ENCODE measurements at places on chromosomes 3 and 15.
A peak's percentile ranks its signal among the peaks of the same experiment; 100 is the strongest.

GRCh38 chr15:29024662-29025061 is 138.9 kb downstream of the APBA2 start:
- DNase-seq: no peak

GRCh38 chr15:83248151-83249029 is 36.1 kb downstream of the BNC1 start:
- DNase-seq: peak; percentile 68

DNA sequence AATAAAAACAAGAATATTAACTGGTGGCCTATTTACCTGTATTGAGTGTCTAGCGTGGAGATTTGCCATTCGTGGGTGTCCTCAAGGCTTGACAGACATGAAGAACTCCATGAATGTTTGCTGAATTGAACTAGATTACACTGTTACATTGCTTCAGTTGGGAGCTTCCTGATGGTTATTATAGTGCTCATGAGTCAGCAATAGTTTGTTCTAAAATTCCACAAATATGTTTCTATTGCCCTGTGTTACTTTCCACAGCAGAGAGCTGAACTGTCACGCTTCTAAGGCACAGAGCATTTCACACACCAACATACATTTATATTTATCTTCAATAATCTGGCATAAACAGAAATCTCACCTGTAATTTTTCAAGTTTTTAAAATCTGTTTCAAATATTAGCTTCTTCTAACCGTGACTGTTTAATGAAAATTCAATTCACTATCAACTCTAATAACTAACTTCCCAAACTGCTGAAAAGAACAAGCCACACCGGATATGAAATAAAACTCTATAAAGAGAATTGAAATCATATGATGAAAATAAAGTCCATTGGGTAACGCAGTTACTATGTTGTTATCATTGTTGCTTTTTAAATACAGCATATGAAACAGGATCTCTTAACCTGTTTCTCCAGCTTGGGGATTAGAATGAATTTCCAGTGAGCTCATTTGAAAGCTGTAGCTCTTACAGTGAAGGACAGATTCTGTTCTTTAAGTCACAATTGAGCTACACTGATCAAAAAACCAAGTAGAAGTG is 61.2 kb upstream of the MCF2L2 start:
- DNase-seq: peak; percentile 19

GRCh38 chr15:56249092-56249491 is 5.4 kb upstream of the RFX7 start:
- DNase-seq: peak; percentile 68

- no peak for DNase-seq
Observed at GRCh38 chr3:169288553-169288952, 375.0 kb downstream of the MECOM start.

GRCh38 chr15:72306211-72306785 is 13.7 kb downstream of the CELF6 start:
- peak; percentile 32 for DNase-seq

- no peak for DNase-seq
Observed at GRCh38 chr3:171991166-171991565, 48.2 kb upstream of the FNDC3B start.

- no peak for DNase-seq
Observed at GRCh38 chr3:139982404-139982803, 47.4 kb downstream of the CLSTN2 start.

DNA sequence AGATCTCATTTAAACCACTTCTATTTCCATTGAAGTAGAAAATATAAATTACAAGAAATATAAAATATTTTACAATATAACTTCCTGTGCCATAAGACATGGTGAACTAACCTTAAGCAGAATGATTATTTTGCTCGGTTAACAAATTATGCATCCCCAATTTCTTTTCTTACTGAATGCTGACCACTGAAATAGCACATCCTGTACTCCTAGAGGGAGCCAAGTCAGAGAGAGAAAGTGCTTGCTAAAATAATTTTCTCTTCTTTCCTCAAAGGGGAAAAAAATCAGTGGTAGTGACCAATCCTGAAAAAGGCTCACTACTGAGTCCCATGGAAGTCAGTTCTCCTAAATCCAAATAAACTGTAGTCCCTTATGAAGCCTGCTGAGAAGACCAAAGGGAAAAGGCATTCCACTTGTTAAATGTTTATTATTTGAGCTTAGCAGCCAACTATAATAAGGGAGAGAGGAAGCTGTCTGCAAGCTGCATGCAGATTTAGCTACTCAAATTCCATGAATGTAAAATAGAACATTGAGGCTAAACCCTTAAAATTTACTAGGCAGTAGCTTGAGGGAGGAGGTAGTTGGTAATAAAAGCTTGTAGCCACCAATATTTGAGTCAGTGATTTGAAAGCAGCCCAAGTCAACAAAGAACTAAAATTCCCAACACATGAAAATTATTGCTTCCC is 33.1 kb downstream of the CEP152 start:
- DNase-seq: no peak

DNA sequence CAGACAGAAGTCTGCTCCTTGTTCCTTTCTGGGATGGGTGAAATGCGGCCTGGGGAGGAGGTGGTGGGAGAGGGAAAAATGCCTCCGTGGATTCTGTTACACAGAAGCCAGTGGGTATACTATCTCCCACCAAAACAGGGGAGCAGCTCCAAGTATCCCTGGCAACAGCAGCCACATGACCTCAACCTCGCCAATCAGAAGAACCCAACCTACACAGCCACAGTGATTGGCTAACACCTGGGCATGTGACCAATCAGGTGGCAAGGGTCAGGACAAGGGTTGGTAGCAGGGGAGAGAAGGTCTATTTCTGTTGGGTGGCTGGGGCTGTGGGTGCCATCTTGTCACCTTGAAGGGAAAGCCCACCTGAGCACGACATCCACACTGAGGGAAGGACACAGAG is 9.1 kb upstream of the ACAD9 start:
- no peak for DNase-seq

DNA sequence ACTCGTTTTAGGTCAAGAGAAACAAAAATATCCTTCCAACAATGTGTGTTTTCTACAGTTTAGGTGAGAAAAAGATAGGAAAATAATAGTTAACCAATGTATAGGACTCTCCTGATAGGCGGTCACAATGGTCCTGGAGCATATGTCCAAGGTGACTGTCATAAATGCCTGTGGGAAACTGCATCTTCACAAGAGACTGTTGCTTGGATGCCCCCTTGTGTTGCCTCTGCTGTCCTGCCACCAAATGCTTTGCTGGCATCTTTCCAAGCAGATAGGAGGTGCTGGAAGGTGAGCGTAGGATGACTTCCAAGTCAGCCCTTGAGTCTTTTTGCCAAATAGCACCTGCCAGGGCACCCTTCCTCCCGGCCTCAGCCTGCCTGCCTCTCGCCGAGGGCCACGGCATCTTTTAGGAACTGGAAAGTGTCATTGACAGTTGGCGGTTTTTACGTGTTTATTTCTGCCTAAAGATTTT is 24.1 kb upstream of the SACM1L start:
- peak; percentile 34 for DNase-seq

- DNase-seq: no peak
Observed at GRCh38 chr3:121443456-121443855, 102.3 kb downstream of the POLQ start.

DNA sequence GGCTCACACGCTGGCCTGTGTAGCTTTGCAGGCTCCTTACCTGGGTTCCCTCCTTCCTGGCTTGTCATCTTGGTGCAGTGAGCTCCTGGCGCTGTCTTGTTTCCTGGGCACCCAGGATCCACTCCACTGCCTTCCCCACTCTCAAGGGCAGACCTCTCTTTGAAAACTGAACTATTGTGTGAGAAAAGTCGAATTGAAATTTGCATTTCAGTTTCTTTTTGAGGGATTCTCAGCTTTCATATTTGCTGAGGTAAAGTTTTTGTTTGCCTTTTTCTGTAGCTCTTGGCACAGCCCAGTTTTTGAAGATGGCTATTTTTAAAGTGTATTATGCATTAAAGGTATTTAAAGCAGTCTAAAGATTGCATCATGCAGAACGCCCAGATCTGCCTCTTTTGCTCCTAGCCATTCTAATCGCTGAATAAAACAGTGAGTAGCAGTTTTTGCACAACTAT is 70.1 kb downstream of the CCK start:
- no peak for DNase-seq

- DNase-seq: no peak
Observed at GRCh38 chr15:71802770-71803169, 7.6 kb upstream of the NR2E3 start.

DNA sequence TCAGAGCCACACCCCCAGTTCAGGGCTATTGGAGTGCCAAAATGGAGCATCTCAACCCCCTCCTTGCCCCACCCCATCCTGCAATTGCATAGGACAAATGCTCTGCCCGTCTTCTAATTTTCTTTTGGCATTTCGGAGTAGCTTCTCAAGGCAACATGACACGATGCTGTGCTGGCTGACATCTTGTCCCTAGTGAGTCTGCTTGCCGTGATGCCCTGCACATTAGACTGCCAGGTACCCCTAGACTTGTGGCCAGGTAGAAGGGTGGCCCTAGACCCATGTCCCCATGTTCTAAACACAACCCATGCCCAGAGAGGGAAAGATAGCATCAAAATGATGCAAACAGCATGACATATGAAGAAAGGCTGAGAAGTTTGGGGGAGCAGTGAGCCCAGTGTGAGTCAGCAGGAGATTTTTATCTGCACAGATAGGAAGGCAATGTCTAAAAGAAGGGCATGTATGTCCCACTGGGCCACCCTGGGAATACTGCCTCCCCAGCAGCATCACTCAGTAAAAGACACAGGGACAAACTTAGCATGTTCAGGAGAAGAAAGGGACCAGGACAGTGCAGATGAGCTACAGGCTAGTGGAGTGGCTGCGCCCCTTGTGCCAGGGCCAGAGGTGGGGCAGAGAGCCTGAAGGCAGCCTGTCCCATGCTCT is 36.8 kb downstream of the CA12 start:
- peak; percentile 65 for DNase-seq

DNA sequence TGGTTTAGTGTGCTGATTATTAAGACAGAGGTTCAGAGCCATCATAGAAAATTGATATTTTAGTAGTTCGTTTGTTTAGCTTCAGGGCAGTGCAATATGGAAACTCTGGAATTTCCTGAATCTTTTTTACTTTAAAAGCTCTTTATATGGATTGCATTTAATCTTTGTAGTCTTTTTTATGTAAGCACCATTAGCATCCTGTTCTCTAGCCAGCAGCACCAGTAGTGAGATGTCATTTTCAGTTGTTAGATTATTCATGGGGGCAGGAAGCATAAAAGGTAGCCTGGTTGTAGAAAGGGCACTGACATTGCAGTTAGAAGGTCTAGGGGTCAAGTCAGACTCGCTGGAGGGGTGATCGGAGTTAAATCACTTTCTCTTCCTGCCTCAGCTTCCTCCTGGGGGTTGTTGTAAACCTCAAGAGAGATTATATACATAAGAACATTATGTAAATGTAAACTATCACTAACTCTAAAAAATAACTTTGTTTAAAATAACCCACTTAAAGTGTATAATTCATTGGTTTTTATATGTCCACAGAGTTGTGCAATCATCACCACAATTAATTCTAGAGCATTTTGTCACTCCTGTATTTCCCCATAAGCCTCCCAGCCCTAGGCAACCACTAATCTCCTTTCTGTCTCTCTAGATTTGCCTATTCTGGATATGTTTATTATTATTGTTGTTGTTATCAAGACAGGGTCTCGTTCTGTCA is 31.4 kb upstream of the ITPKA start:
- no peak for DNase-seq

DNA sequence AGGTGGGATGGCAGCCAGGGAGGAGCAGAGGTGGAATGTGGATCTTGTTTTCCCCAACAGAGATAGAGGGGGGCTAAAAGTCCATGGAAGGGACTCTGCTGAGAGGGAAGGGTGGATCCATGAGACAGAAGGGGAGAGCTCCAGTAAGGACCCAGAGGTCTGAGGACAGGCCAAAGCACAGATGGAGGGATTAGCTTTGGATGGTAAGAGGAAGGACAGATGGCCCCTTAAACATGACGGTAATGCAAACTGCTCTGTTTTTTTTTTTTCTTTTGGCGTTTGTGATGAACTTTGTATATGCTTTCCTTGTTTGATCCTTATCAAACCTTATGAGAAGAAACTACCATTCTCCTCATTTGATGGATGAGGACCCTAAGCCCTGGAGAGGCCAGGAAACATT is 96.2 kb downstream of the IGF1R start:
- DNase-seq: no peak

DNA sequence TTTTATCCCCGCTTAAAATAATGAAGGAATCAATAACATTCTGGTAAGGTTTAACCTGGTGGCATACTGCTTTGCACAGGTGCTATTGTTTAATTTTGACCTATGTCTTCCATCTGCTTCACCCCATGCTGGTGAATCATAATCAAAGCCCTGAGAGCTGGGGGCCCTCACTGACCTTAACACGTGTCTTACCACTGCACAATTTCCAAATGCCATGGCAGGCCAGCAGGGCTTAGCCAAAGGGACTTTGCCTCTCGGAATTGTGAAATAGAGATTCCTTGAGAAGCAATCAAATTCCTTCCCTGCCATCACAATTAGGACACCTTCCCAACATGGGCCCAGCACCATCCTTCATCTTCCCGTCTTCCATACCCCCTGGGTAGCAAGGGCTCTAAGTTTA is 242.6 kb upstream of the THBS1 start:
- DNase-seq: no peak

DNA sequence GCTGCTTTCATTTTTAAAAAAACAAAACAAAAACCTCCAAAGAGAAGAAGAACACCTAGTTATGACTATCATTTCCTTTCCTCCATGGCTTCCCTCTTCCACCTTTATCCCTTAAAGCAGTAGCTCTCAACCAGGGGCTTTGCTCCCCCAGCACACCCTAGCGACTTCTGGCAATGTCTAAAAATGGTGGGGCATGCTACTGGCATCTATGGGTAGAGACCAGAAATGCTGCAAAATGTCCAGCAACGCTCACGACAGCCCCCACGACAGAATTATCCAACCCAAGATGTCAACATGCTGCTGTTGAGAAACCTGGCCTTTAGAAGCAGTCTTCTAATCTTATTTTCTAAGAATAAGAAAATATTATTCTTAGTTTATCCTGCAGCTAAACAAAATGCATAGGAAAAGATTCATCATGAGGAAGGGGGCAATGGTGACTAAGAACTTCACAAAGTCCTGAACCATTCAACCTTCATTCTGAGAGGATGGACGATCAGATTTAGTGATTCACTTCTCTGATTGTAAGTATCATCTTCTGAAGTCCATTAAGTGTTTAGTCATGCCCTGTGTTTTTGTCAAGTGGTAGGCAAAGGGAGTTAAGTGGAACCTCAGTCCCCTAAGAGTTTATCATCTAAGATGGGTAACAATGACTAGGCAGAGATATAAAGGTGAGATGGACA is 81.7 kb downstream of the CCNL1 start:
- DNase-seq: no peak

GRCh38 chr3:72756900-72757299 is 91.3 kb downstream of the SHQ1 start:
- DNase-seq: no peak

- DNase-seq: no peak
Observed at GRCh38 chr3:86837871-86838270, 153.1 kb downstream of the VGLL3 start.

DNA sequence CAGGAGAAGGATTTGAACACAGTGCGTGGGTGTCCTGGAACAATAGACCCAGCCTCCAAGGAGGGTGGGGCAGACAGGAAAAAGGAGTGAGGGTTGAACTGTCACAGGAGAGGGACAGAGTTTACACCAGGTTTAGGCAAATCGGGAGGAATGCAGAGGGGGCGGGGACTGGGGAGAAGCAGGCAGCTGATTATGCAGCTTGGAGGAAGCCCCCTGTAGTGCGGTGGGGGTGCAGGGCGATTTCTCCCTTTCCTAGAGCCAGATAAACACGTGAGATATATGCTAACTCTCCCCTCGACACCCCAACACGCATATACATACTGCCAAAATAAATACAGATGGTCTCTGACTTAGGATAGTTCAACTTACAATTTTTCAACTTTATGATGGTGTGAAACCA is 108.6 kb upstream of the PRR20G start:
- no peak for DNase-seq

All from EL (cell line).